Posterior cingulate gyrus (tissue), 11 donors: ENCODE measurements at places on chromosomes 16 and 17.

GRCh38 chr16:19366391-19366790 is 51.3 kb upstream of the TMC5 start:
- no peak for DNase-seq

DNA sequence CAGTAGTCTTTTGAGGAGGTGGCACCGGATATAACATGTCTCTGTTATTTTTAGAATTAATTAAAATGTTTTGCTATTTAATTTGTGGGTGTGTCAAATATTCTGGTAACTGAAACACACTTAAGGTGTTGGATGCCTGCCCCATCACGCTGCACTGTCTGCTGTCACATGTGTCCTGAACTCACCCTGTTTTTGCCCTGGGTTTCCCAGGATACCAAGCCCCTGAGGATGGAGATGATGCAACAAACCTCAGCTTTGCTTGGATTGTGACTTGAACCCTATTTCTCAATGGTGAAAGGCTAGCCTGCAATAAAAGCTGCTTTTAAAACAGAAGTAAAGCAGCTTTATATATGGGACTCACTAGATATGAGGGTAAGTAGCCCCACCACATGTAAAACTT is 11.5 kb upstream of the DUSP14 start:
- DNase-seq: no peak

GRCh38 chr17:41529491-41529915 is 1.4 kb upstream of the KRT19 start:
- no peak for DNase-seq

- no peak for DNase-seq
Measured at GRCh38 chr17:43396491-43397060, 2.2 kb upstream of the ARL4D start.
